ENCODE measurements at places on chromosomes 2 and 18.

GRCh38 chr2:9196637-9197036 is 10.0 kb upstream of the ASAP2 start:
- DNase-seq, result no peak

DNA sequence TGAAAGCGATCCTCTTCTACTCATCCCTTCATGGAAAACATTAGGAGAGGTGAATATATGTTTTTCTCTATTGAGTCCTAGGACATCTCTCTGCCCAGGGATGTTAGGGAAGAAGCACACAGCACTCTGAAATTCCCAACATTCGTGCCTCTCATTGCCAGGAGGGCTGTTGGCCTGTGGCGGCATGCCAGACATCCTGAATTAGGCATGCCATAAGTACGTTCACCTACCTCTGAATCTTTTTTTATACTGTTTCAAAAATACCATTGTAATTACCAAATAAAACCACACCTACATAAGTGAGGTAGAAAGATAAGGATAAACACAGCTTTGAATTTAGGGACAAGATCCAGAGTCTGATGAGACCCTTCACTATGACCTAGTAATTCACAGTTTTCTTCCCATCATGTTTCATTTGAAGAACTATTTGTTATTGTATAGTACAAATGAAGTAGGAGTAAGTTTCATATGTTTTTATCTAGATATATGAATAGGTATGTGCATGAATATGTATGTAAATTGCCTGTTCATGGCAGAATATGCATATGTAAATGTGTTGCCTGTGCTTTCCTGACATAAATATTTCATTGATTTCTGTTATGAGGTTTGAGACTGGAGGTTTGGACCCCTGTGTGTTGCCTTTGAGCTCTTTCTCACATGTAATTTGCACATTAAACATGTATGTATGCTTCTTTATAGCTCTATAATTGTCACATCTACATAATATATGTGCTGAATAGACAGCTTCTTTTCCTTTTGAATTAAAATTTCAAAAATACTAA is 66.6 kb upstream of the STAM2 start:
- DNase-seq, result no peak

GRCh38 chr18:77079954-77080682 is 52.5 kb downstream of the MBP start:
- no peak for DNase-seq

GRCh38 chr18:7164323-7165004 is 46.9 kb upstream of the LAMA1 start:
- DNase-seq, result no peak

- no peak for DNase-seq
Observed at GRCh38 chr2:26039603-26040323, 5.9 kb downstream of the RAB10 start.

DNA sequence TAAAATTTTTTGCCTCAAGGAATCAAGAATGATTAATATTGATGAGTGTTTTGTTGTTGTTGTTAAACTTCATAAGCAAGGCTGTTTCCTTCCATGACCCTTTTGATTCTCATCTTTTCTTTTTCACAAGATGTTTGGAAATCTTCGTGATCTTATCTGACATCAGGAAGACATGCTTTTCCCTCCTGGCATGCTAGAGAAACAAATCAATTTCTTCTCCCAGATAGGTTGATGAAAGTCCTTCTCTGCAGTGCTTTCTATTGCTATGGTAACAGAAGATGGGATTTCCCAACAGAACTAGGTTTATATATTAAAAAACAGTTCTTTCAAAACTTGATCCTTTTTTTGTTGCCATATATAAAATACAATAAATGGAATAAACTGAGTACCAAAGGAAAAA is 85.2 kb downstream of the EML6 start:
- no peak for DNase-seq

Measured in NCI-H2081 treated with DMSO at 0.1 percent for 48 hours (cell line).